T47D (cell line): ENCODE measurements at places on chromosomes 13 and 19.

DNA sequence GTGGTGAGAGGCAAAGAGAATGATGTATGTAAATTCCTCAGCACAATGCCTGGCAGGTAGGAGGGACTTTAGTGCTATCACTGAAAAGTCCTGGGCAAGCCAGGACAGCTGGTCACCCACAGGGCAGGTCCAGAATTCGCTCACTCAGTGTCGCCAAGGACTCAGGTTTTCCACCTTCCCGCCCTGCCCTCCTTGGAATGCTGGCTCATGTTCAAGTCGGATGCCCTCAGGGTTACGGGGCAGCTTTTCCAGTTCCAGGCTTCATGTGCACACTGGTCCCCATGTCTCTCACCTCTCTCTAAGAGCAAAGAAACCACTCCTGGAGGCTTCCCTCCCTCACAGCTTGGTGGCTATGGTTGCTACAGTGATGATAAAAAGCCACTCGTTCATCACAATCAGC lies 24.8 kb upstream of the NAXD start:
- DNase-seq: peak; percentile 95

DNA sequence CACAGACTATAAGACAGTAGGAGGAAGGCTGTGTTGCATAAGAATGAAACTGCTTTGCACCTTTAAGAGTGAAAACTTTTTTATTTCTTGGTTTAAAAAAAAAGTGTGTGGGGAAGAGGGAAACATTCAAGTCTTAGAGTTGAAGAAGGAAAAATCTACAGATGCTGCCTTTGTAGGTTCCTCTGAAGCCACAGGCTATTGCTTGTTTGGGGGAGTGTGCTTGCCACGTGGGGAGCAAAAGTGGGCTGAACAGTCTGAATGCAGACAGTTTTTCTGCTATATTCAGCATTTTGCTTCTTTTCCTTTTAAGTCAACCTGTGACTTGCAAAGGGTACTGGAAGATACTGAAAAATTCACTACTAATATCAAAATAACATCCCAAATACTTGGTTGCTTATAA lies 36.9 kb downstream of the EFNB2 start:
- DNase-seq: no peak

- no peak for DNase-seq
These were observed 11.2 kb downstream of the KDM4B start for GRCh38 chr19:4980067-4980466.

DNA sequence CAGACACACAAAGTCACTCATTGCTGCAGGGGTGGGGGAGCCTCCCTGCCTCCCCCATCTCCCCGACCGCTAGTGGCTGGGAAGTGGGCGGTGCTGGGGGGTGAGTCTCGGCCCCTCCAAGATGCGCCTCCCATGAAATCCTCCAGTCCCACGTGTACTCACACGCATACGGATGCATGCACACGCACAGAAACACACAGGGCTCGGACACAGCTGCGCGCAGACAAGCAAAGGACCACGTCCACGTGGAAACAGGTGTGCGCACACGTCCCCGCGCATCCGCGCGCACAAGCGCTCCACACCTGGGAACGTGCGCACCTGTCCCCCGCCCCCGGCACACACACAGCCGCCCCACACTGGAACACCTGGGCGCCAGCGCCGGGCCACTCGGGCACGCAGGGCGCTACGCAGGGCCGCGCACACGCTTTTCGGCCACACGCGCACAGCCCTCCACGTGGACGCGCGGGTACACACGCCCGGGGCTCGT lies 687 bp downstream of the MATK start:
- no peak for DNase-seq

DNA sequence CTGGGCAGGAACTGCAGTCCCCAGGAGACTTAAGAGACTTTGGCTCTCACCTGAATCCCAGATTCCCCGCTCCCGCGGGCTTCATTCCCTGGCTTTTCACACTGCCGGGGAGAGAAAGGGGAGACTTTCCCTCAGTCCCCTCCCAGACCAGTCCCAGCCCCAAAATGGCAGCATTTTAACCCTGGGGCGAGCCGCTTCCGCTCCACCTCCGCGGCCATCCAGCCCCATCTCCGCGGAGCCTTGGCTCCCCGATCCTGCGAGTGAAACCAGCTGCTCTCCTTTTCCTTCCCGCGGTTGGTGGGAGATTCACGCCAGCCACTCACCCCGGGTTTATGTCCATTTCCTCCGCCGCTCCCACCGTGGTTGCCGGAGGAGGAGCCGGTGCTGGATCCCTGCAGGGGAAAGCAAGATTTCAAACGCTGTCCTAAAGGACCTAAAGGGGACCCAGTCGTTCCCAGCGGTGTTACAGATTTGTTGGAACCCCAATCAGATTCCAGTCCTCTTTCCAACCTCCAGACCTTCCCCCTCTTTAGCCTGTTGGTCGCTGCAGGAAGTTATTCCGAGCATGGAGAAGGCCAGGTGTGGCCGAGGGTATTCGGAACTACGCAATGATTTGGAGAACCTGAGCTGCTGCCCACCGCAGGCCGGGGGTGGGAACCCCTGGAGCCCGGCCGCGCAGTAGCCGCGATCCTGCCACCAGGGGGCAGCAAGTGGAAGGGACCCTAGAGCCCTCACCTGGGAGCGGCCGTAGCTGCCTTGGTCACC lies 3.4 kb downstream of the DMKN start:
- peak; percentile 86 for DNase-seq

DNA sequence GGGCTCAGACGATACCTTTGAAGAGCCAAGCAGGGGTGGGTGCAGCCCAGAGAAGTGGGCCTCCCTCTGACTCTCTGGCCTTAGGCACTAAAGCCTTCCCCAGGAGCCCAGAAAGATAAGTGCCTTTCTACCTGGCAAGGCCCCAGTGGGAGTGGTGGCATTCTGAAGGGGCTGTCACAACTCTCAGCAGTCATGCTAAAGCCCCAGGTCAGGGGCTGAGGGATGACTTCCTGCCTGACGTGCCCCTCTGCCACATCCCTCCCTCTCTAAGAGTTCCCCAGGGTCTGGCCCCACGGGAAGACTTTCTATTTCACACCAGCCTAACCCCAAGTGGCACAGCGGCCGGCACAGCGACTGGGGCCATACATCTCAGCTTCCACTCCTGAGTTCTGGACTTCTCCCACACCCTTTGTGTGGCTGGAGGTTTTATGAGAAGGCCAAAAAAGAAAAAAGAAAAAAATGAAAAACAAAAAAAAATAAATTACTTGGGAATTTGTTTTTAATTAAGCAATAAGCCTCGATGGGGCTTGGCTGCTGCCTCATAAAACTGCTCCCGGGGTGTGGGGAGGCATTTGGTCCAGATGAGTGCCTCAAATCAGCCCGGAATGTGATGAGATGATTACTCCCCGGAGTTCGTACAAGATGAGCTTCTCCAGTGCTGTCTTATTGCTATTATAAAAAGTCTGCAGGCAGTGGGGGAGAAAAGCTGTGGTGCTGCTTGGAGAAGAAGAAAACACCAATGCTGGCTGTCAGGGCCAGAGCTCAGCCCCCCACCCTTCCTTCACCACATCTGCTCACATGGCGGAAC lies 28.5 kb upstream of the PLEKHF1 start:
- DNase-seq: no peak

DNA sequence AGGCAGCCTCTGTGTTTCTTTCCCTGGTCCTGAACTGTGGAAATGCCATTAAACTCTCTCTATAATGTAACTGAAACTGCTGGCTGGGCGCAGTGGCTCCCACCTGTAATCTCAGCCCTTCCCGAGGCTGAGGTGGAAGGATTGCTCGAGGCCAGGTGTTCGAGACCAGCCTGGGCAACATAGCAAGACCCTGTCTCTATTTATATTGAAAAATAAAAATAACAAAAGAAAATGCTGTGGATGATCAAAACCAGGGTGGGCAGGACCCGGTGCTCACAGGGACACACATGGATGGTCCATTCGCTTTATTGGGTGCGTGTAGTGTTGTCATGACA lies 3.5 kb downstream of the MPV17L2 start:
- no peak for DNase-seq

DNA sequence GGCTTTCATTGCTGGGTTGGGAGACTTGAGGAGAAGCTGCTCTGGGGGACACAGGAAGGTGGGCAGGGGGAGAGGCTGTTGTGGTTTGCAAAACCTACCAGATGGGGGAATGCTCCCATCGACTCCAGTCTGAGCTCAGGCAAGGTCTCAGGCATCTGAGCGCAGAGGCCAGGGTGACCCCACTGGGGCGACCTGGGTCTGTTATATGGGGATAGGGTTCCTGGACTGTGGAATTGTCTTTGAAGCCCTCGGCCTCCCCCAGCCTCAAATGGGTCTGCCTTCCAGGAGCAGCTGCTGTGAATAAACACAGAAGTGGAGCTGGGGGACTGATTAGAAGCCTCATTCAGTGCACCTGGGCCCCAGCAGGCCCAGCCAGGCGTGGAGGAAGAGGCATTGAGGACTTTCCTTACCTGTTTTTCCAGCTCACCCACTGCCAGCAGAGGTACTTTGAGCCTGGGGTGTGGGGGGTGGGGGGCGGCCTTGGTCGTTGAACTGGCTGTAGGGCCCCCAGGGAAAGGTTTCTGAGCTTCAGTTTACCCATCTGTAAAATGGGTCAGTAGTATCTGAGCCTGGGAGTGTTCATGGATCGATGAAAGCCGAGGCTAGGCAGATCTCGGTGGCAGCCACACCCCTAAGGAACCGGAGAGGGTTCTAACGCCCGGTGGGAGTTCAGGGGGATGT lies 1.4 kb downstream of the CERS4 start:
- peak; percentile 63 for DNase-seq

GRCh38 chr19:17076543-17076991 lies 990 bp downstream of the MYO9B start:
- peak; percentile 33 for DNase-seq

DNA sequence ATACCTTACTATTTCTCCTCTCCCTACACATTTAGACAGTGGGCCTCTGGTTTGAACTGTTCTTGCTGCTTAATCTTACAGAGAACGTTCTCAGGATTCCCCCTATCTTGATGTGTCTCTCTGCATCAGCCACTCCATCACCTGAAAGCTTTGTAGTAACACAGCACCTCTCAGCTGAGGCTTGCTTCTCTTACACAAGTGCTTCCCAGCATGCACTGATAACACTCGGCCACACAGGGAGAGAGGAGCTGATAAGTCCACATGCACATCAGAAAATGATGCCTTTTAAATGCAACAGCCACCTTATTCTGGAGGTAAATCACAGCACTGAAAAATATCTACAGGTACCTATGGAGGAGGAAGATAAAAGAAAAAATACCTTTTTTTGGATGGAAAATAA lies 192.2 kb upstream of the TSHZ3 start:
- no peak for DNase-seq

DNA sequence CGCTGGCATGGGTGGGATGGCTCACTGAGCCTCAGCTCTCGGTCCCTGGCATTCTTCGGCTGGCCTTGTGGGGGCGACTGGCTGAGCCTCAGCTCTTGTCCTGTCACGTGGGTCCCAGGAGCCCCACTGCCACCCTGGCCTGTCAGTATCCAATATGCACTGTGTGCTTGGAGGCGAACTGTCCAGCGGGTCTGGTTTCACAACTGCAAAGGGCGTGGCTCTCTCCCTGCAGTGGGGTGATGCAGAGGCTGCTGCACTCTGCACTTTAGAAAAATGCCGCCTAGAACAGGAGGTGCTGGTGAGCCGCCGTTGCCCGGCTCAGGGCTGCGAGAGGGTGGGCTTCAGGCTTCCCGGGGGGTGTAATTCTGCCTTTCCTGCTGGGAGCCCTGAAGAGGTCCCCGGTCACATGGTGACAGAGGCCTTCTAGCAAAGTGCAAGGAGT lies 17.0 kb upstream of the TMEM255B start:
- no peak for DNase-seq

- no peak for DNase-seq
These were observed 25.9 kb downstream of the RXFP2 start for GRCh38 chr13:31765138-31765785.

DNA sequence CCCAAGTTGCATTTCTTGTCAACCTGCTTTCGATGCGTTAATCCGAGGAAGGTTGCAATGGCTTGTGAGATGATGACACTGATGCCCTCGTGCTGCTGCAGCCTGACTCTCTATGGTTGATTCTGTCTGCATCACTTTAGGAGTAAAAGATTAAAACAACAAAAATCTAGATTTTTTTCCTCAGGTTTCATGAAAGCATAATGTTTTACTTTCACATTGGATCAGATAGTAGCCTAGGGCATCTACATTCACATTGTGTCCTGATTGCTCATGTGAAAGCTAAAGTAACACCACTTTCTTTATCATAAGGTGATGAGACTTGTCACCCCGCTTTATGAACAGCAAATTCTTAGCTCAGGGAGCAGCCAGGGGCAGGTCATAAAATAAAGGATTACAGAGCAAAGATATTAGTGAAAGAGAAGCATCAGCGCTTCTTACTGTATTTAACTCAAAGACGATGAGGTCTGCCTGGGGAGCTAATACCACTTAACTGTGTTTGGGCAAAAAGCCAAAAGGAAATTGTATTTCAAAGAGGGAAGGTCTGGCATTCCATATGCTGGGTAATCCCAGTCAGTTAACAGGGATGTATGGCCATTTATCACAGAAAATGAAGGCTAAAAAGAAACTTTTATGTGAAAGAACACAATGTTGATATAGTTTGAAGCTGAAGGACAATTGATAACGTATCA lies 270.5 kb downstream of the GPC6 start:
- no peak for DNase-seq

DNA sequence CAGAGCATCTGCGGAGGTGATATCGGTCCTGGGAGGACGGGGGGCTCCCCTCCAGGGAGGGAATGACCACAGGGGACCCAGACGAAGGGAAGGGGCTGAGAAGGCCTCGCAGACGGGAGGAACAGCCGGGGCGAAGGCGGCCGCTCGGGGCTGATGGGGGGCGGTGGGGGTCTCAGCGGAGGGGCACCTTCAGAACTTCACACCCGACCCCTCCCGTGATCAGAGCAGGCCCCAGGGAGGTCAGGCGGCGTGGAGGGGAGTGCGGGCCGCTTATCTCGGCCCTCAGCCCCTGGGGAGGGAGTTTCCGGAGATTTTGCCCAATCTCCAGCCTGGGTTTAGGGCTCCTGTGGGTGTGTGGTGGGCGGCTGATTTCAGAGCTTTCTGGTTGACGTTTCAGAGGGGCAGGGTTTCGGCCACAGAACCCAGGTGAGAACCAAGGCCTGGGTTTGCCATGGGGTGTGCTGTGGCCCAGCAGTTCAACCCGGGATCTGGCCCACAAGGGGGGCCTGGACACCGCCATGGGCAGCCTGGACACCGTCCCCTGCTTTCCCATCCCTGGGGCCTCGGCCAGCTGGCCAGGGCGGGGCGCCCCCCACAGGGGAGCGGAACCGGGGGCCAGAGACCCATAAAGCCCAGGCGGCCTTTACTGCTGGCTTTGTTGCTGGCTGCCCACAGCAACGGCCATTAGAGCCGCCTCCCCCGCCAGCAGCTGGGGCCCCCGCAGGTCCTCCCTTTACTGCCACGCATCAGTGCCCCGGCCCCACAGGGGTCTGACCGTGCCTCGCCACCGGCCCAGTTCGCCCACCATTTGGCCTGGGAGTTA lies 29.0 kb downstream of the ARID3A start:
- no peak for DNase-seq

DNA sequence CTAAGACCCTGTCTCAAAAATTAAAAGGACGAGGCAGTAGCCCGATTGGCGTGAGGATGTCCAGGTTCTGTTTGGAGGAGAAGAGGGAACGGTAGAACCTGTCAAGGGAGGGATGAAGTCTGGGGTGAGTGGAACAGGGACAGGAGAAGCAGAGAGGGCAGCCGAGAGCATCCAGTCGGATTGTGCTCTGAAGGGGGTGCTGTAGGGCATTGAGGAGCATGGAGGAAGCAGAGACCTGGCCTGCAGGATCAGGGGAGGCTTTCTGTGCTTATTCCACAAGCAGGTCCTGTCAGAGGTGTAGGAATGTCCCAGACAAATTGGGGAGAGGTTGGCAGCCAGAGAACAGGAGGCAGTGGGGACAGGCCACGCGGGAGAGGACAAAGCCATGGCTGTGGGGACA lies 14.1 kb downstream of the AP2A1 start:
- DNase-seq: no peak

- no peak for DNase-seq
These were observed 334.0 kb downstream of the LIG4 start for GRCh38 chr13:107881362-107881761.
